ENCODE measurements at places on chromosomes 4 and X.

GRCh38 chrX:85994797-85995196, 52.6 kb downstream of the CHM start:
- DNase-seq, result no peak

DNA sequence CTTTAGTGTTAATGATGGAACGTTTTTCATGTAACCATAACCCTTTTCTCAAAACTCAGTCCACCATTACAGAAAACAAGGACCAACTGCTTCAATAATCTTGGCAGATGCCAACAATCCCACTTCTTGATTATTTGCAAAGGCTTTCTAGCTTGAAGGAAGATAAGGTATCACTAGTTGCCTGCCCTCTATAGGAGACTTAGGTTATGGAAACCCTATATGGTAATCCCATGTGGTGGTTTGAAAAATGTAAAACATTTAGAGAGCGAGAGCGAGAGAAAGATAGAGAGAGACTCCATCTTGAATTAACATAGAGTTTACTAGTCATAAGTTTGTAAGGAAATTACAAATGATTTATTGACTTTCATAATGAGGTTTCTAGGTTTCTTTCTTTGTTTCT, 1627.5 kb upstream of the TENM3 start:
- DNase-seq, result no peak

DNA sequence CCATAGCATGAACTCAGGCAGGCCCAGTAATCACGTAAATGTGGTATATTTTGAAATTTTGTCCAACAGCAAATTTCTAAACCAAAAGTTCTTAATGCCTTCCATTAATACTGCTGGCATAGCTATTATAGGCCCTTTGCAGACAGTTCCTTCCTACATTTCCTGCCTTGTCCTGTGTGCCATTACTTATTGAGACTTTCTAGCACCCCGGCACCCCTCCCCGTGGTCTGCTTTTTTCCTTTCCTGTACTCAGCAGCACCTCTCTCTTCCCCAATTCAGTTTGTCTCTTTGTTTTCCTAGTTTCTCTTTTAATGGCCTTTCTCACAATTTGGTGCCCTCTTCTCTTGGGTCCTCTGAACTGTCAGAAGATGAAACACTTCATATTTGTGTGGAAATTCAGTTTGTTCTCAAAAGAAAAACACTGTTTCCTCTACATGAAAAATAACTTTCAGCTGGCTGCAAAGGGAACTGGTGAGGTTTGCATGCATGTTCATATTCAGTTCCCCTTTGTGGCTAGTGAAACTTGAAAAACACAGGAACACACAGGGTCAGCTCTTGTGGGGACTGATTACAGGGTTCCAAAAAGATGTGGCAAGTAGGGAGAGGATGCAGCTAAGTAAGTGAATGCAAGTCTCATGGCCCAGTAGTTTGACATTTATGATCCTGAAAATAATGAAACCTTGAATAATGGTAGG, 17.1 kb downstream of the GPR34 start:
- DNase-seq, result no peak

GRCh38 chr4:89259301-89260028, 48.1 kb downstream of the GPRIN3 start:
- DNase-seq, result no peak

DNA sequence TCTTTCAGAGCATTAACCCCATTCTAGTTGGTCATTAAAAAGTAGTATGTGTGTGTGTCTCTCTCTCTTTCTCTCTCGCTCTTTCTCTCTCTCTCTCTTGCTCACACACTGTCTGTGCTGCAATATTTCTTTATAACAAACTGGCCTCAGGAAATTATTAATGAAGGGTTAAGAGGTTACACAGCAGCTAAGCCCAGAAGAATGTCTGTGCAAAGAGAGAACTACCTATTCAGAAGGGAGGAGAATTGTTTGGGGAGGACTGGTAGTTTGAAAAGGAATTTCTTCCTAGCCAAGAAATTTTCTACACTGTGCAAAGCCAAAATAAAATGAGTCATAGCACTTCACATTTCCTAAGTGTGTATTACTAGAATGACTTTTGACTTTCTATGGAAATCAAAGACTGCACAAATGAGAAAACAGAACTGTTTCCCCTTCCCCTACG, 22.2 kb downstream of the PDGFC start:
- no peak for DNase-seq

GRCh38 chrX:10519761-10520160, 100.6 kb downstream of the MID1 start:
- DNase-seq, result no peak

GRCh38 chr4:24428850-24429249, 155.5 kb downstream of the DHX15 start:
- no peak for DNase-seq

DNA sequence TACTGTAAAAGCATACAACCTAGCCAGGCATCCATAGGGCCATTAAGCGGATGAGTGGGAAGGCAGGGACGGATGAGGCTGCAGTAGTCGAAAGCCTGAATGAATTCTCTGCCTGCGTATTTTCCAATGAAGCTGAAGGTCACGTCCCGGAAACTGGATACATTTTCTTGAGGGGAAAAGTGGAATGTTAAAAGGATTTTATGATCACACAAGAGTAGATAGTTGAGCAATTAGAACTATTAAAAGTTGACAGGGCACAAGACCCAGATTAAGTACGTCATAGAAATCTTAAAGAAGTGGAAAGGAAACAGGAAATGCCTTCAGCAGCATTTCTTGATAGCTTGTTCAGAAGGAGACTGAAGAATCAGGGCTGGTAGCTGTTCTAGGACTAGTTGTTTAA, 98.3 kb upstream of the CXXC4 start:
- no peak for DNase-seq

DNA sequence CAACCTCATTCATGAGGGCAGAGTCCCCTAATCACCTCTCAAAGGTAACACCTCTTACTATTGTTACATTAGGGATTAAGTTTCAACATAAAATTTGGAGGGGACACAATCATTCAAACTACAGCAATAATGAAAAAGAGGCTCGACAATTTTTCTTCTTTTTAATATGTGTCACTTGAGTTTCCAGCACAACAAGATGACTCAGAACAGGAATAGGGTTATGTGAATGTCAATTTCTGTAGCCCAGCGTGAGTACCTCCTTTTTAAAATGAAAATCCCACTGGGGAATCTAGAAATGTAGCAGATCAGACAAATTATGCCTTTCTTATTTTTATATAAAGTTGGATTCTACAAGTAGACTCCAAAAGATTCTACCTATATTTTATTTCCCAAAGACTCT, 83.7 kb downstream of the ZNF330 start:
- no peak for DNase-seq

GRCh38 chr4:180296036-180296599, 1947.1 kb upstream of the TENM3 start:
- no peak for DNase-seq

Measured in activated CD4-positive, alpha-beta T cell treated with anti-CD3 and anti-CD28 coated beads for 36 hours (primary cell).